ENCODE measurements at places on chromosomes 13 and 19.

DNA sequence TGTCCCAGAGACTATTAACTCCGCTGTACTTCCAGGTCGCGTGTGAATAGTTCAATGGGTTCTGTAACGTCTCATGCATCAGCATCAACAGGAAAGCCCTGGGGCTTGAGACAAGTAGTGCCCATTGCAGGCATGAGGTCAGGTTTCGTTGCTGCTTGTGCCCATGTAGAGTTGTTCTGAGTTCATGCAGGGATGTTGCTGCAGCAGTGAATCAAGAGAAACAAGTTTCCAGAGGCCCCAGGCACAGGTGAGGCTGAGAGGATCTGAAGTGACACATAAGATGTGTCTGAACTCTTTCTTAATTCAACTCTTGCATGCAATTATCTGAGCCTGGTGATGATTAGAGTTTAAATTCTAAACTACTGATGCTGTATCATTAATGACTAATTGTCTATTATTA, 8.6 kb upstream of the ZNF283 start:
- DNase-seq = no peak

- DNase-seq = no peak
These were observed 4.6 kb upstream of the EPS8L1 start for GRCh38 chr19:55071129-55071502.

GRCh38 chr13:61410266-61410665, 5.4 kb downstream of the PCDH20 start:
- no peak for DNase-seq

DNA sequence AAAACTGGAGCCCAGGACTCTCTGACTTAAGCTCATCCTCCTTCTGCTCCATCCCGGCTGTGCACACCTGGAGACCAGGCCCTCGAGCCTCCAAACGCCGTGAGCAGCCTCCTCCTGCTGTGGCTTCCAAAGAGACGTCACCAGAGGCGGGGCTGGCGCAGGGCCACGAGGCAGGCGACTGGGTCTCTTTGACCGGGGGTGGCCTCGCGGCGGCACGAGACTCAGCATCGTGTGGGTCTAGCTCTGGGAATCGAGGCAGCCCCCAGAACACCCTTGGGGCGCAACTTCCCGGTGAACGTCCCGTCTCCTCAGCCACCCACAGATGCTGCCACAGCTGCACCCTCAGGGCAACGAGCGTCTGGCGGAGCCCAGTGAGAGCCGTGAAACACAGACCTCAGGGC, 22.8 kb downstream of the RASA3 start:
- DNase-seq = no peak

Measured in amniotic stem cell (primary cell).